Activated CD4-positive, CD25-positive, alpha-beta regulatory T cell treated with anti-CD3 and anti-CD28 coated beads, Interleukin-2, amount 50 U/mL, for 16 hours (primary cell): ENCODE measurements at places on chromosomes 11 and 22.

DNA sequence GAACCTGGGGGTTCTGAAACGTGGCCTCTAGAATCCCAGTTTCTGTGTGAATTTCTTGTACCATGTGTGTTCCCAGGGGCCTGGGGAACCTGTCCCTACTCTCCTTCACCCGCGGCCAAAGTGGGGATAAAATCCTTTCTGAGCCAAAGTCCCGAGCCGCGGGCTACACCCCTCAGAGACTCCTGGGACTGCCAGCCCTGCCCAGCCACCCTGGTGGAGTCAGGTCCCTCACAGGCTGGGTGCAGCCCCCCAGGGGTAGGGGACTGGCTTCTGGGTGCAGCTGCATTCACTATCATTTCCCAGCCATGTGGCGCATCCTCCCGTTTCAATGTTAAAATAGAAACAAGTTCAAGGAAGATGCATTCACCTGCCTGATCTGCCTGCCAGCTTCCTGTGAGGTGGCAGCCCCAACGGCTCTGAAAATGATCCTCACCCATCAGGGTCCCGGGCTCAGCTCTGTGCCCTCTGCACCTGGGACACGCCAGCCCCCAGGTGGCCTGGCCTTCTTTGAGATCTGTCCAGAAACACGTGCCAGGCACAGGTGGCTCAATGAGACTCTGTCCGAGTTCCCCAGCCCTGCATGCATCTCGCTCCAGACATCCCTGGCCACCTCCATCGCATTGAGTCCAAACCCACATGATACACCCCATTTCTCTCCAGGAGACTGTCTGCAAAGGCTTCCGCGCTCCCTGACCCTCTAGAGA is 338.8 kb downstream of the CTTN start:
- no peak for DNase-seq

DNA sequence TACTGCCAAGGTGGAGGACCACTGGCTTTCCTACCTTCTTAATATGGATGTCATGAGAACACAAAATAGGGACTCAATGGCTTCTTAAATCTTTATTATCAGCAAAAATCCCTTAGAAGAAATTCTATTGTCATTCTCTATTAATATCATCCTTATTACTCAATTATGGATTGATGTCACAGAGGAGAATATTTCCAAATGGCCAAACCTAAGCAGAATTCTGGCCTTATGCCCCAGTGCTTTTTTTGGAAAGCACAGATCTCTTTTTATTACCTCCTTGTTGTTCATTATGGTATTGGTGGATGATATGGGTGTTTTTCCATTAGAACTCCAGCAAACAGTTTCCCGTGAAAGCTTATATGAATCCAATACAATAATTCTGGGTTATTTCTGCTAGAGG is 9.9 kb downstream of the CRTAM start:
- no peak for DNase-seq

GRCh38 chr11:104968355-104968855 is at the start of gene CASP4:
TSS of gene CASP4 (minus strand) at chr11:104968574. CDS start at chr11:104968525, 49 bp downstream.
- DNase-seq: no peak

GRCh38 chr11:94043241-94043640 is 22.1 kb downstream of the HEPHL1 start:
- no peak for DNase-seq

DNA sequence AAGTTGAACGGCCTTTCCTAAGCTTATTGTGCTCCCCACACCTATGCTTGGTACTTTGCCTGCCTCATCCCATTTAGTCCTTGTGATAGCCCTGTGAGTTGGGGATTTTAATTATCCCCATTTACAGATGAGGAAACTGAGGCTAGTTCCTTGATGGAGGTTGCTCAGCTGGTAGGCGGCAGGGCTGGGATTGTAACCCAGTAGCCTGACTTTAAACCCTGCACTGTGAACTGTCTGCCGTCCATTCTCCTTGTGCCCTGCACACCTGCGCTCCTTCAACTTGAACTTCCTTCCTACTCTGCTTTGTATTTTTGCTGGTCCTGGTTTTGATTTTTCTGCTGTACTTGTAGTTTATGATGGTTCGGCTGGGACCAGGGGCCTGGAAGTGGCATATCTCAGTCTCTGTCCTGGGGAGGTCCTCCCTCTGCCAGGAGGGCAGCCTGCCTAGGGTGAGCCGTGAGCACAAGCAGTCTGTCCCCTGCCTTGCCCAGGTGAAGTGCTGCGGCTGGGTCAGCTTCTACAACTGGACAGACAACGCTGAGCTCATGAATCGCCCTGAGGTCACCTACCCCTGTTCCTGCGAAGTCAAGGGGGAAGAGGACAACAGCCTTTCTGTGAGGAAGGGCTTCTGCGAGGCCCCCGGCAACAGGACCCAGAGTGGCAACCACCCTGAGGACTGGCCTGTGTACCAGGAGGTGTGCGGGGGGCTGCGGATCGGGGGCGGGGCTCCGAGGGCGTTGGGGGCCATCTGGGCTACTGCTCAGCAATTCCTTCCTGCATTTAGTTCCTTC is 52.4 kb downstream of the CD82 start:
- no peak for DNase-seq

DNA sequence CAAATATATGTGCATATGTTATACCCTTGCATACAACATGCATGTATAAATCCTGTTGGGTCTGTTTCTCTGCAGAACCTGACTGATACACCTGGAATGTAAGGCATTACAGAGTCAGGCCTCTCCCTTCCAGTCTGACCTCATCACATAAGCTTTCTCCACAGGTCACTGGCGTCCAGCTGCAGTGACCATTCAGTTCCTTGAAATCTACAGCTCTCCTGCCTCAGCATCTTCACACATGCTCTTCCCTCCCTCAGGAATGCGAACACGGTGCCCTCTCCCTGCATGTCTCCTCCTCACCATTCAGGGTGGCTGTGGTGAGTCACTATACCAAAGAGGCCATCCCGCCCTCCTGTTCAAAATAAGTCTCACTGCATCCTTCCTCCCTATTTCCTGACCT is 657.8 kb upstream of the B3GAT1 start:
- no peak for DNase-seq

- DNase-seq: no peak
Observed at GRCh38 chr11:3171931-3172560, 6.9 kb upstream of the OSBPL5 start.

- no peak for DNase-seq
Observed at GRCh38 chr11:105588001-105588400, 21.9 kb upstream of the GRIA4 start.

- no peak for DNase-seq
Observed at GRCh38 chr11:30478923-30479322, 107.2 kb downstream of the MPPED2 start.

- no peak for DNase-seq
Observed at GRCh38 chr11:133951327-133952198, 5.2 kb downstream of the IGSF9B start.

GRCh38 chr11:133927690-133928627 is 28.8 kb downstream of the IGSF9B start:
- peak; percentile 27 for DNase-seq

- DNase-seq: no peak
Observed at GRCh38 chr11:72851726-72852125, 37.5 kb downstream of the ATG16L2 start.

DNA sequence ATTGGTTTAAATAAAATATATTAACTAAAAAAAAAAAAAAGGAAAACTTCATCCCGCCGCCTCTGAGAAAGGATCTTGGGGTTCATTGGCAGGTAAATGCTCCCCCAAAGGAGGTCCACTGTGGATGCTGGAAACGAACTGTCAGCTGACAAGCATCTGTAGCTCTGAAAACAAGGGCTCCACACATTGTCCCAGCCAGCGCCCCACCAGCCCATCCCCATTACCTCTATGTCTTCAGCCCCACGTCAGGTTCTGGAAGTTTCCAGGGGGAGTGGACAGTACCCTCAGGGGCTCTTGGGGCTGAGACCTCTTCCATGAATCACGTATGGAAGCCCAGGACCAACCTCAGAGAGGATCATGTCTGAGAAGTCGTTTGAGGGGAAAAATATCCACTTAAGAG is 66.4 kb upstream of the WNT7B start:
- no peak for DNase-seq

- DNase-seq: no peak
Observed at GRCh38 chr22:28023774-28024173, 104.7 kb upstream of the PITPNB start.

GRCh38 chr11:76495019-76495418 is 50.2 kb downstream of the EMSY start:
- DNase-seq: no peak

DNA sequence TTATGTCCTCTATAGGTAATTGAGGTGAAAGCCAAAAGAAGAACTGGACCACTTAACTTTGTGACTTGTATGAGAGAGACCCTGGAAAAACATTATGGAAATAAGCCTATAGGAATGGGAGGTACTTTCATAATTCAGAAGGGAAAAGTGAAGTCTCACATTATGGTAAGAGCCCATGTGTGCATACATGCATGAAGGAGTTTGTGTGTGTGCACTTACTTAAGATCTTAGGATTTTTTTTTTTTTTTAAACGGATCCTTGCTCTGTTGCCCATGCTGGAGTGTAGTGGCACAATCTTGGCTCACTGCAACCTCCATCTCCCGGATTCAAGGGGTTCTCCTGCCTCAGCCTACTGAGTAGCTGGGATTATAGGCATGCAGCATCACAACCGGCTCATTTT is 15.8 kb downstream of the C11orf54 start:
- DNase-seq: no peak

DNA sequence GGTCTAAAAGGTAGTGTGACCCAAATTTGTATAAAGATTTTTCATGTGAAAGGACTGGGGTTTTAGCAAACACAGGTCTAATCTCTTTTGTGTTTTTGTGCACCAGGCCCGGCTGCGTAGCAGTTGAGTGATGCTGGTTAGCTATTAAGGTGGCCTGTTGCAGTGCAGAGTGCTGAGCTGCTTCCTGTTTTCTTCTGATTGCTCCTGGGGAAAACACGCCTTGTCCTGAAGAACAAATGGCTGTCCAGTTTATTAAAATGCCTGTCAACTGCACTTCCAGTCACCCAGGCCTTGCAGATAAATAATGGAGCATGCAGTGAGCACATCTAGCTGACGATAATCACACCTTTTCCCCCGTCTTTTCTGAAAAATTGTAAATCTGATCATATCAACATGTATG is 1.8 kb downstream of the SRSF8 start:
- DNase-seq: peak; percentile 47

DNA sequence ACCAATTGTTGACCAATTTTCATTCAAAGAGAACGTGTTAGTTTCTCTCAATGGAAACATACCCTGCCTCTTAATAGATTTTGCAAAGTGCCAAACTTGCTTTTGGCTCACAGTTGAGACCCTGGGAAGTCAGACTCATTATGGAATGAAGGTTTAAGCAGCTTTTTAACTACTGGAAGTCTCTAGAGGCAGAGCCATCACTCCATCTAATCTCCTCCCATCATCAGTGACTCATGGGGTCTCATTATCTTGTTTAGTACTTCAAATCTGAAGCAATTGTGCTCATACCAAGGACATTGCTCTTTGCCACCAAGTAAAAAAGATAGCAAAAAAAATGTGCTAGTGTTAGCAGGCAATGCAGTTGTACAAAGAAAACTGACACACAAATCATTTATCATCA is 537.1 kb upstream of the LRRC4C start:
- no peak for DNase-seq

- DNase-seq: no peak
Observed at GRCh38 chr11:40285558-40285957, 1173.9 kb downstream of the LRRC4C start.

DNA sequence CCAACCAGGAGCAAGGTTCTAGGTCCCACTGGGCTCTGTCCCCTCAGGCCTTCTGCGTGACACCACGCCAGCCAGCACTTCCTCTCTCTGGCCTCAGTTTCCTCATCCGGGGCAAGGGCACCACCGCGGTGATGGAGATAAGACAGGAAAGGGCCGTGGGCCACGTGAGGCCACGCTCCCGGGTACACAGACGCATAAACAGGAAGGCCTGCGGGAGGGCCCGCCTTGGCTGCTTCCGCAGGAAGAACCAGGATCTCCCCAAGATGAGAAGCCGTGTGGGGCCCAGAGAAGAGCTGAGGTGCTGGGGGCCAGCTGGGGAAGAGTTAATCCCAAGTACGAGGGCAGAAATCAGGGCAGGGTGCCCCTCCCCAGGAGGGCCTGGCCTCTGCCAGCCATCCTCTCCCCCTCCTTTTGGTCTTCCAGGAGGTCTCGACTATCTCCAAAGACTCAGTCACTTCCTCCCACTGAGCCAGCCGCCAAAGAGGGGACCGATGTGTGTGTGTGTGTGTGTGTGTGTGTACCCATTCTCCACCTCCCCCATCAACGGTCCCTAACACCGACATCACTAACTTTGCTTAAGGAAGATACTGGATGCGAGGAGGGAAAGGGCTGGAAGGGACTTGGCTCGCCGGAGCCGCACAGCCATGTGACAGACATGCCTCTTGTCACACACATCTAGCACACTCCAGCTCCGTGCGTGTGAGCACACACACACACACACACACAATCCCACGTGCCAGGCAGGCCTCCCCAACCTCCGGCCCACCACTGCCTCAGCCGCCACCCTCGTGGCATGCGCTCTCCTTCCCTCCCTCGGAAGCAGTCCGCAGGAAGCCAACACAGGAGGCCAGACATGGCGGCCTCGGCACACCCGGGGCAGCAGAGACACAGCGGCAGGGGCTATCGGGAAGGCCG is 1.4 kb downstream of the MFNG start:
- DNase-seq: peak; percentile 50

- no peak for DNase-seq
Observed at GRCh38 chr11:127507851-127508250, 507.3 kb upstream of the KIRREL3 start.

DNA sequence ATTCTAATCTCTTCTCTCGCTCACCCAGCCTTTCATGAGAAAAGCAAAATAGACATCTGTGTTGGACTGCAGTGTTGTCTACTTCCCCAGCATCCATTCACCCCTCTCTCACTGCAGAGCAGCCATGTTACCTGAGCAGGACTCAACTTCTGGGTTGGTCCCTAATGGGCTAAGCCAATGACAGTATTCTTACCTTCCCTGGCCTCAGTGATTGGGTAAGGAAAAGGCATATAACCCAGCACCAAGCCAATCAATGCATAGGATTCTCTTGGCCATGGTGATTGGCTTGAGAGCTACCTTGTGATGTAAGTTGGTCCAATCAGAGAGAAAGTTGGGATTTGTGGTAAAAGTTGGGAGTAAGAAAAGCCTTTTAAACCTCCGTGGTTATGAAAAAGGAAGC is 99.8 kb upstream of the NECTIN1 start:
- DNase-seq: no peak

- DNase-seq: no peak
Observed at GRCh38 chr11:44338026-44338425, 28.1 kb upstream of the ALX4 start.

DNA sequence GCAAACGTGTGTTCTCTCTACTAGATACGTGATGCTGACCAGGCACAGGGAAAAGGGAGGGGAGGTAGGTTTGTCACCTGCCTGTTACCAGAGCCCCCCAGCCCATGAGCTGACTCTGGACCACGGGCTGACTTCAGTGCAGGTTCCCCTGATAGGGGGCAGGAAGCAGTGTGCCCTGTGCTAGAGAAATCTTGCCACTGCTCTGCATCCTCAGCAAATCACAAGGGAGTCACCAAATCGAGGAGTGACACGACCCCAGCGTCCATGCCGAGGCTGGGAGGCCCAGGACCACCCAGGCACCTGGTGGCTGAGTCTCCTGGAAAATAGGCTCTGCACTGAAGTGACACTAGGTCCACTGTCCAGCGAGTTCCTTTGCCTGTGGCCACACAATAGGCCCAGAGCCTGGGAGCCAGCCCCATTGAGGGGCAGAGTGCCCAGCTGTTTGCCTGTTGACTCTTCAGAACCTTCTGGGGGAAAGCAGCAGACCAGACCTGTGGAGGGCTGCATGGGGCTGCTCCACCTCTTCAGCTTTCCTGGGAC is 99.3 kb downstream of the CTTN start:
- DNase-seq: no peak
